ENCODE measurements at places on chromosomes 4 and X.

GRCh38 chr4:108559911-108560310, 60.5 kb upstream of the RPL34 start:
- DNase-seq = no peak

GRCh38 chr4:146975036-146975435, 29.4 kb upstream of the TTC29 start:
- DNase-seq = no peak

GRCh38 chr4:5037553-5038551, 13.4 kb upstream of the STK32B start:
- DNase-seq = no peak

DNA sequence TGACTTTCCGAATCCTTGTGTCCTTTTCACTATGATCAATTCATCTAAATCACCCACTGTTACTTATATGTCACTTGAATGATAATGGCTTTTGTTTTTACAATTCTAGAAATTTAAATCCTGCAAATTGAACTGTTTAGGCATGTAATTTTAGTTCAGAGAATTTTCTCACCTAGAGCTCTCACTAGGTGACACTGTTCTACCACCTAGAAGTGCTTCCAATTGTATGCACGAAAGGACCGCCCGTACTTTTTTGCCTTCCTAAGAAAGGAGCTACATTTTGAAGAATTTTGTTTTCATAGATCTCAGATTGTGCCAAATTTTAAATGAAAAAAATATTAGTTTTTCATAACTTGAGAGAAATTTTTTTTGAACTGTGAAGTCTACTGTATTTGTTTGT, 481.6 kb upstream of the FSTL5 start:
- DNase-seq = no peak

DNA sequence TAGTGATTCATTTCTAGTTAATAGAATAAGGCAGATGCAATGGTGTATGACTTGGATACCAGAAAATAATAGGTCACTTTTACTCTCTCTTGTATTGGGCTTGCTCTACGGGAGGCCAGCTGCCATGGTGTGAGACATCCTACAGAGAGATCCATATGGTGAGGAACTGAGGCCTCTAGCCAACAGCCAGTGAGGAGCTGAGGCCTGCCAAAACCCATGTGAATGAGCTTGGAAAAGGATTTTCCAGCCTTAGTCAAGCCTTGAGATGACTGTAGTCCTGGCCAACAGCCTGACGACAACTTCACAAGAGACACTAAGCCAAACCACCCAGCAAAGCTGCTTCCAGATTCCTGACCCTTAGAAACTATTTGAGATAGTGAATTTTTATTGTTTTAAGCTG, 1300.2 kb downstream of the RAPGEF2 start:
- DNase-seq = no peak

DNA sequence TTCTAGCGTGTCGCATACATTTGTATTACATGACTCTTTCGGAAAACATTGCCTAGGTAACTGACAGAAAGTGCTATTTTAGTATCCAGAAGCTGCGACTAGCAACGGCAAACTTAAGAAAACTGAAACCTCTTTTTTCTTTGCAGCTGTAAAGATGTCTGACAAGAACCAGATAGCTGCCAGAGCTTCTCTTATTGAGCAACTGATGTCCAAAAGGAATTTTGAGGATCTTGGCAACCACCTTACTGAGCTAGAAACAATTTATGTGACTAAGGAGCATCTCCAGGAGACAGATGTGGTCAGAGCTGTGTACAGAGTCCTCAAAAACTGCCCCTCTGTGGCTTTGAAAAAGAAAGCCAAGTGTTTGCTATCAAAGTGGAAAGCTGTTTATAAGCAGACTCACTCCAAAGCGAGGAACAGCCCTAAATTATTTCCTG, 9.4 kb downstream of the TCEANC start:
- DNase-seq = no peak

DNA sequence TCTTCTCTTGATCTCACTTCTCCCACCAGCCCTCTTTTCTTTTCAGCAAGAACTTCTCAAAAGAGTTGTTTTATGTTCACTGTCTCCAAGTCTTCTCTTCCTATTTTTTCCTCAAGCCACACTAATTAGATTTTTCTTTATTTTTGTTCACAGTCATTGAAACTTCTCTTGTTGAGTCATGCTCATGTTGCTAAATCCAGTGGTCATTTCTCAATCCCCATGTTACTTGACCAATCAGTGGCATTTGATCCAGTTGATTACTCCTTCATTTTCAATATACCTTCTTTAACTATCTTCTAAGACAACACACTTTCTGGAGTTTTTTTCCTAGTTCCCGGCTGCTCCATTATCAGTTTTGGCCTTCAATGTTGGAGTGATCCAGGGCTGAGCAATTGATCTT, 103.1 kb upstream of the LSM6 start:
- DNase-seq = no peak

GRCh38 chr4:92600638-92601037, 296.9 kb downstream of the GRID2 start:
- DNase-seq = peak; percentile 44

DNA sequence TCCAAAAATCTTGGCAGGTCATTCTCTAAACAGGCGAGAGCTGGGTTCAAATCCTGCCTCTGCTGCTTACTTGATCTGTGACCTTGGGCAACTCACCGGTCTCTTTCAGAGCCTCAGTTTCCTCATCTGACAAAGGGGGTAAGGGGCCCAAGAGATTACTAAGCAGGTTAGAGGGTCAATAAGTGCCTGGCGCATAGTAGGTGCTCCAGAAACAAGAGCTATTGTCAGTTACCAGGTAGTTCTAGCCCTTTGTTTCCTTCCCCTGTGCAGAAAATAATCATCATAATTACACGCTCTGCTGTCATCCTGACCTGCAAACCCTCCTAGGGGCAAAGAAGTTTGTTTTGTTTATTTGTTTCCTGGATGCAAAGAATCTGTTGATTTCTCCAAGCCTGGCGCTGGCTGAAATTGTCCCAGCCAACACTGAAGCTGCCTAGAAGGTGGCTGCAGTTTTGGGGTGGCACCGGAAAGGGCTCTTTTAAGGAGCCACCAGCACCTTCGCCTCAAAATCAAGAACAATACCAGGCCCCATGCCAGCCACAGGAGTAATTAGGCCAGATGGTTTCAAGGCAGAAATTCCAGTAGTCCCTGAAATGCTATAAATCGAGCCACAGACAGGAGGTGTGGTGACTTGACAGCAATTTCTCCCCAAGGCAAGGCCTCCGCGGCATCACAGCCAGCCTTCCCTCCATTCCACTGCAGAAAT, 10.2 kb upstream of the KIAA0232 start:
- DNase-seq = peak; percentile 71

DNA sequence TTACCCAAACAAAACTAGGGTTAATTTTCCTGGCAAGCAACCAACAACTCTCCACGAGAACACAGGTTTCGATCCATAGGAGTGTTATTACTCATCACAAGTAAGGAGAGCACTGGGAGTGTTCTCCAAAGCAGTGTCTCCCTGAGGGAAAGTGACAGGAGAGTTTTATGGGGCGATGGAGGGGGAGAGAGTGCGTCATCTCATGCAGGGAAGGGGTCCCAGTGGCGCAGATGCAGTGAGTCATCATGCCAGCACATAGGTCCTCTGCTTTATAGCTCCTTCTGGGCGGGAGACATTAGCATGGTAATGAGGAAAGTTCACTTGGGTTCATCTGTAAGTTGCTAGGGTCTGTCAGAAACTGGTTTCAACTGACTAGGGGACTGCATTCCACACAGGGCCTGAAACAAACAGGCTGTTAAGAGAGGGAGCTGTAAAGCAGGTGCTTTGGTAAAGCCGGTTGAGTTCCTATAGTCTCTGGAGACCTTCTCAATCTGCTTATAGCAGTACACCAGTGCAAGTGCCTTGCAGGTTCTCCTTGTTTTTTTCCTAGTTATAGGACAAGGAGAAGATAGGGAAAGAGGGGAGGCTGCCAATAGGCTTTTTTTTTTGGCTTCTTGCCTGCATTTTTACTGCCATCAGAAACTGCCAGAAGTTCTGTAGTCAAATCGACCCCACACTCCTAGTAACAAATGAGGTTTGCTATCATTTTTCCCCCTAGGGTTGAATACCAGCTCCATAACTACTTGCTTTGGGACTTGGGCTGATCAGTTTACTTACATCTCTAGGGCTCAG, 12.8 kb upstream of the BOD1L1 start:
- DNase-seq = peak; percentile 89

DNA sequence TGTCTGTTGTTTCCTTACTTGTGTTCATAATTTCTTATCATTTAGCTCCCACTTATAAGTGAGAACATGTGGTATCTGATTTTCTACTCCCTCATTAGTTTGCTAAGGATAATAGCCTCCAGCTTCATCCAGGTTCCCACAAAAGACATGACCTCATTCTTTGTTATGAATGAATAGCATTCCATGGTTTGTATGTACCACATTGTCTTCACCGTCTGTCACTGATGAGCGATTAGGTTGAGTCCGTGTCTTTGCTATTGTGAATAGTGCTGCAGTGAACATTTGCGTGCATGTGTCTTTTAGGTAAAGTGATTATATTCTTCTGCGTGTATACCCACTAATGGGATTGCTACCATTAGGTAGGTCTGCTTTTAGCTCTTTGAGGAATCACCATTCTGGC, 624.3 kb upstream of the EPHA5 start:
- DNase-seq = no peak

GRCh38 chrX:15298201-15298600, 17.2 kb downstream of the ASB11 start:
- DNase-seq = no peak

DNA sequence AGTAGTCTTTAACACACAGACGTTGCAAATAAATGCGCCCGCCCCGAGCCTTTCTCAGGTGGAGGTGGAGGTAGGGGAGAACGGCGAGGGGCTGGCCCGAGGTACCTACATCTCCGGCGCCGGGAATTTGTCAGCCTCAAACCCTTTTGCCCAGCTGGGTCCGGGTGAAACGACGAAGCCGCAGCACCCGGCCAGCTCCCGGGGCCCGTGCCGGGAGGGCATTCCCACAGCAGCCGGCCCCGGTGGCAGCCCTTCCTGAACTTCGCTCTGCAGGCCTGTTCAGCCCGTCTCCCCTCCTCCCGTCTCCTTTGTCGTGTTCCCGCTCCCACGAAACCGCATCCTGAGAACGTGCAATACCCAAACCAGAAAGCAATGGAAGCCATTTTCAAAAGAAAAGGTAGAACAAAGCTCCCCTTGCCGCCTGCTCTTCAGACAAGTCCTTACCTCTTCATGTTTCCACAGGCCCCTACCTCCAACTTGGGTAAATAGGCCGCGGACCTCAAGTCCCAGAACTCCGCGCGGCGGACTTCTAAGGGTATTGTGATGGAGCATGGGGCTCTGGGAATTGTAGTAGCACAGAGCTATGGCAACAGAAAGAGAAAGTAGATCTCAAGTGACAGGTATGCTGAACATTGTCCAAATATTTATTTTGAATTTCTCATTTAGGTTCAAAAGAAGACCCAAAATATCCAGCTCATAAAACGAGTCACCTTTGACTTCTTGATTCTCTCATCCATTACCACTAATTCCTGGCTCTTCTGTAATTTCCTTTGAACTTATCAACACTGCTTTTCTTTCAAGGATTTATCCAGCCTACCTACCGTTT, at the start of gene RBM41:
TSS of gene RBM41 (minus strand) at position 501 of the 826 bp plus-strand sequence. CDS start at position 452, 49 bp downstream.
- peak; percentile 88 for DNase-seq

DNA sequence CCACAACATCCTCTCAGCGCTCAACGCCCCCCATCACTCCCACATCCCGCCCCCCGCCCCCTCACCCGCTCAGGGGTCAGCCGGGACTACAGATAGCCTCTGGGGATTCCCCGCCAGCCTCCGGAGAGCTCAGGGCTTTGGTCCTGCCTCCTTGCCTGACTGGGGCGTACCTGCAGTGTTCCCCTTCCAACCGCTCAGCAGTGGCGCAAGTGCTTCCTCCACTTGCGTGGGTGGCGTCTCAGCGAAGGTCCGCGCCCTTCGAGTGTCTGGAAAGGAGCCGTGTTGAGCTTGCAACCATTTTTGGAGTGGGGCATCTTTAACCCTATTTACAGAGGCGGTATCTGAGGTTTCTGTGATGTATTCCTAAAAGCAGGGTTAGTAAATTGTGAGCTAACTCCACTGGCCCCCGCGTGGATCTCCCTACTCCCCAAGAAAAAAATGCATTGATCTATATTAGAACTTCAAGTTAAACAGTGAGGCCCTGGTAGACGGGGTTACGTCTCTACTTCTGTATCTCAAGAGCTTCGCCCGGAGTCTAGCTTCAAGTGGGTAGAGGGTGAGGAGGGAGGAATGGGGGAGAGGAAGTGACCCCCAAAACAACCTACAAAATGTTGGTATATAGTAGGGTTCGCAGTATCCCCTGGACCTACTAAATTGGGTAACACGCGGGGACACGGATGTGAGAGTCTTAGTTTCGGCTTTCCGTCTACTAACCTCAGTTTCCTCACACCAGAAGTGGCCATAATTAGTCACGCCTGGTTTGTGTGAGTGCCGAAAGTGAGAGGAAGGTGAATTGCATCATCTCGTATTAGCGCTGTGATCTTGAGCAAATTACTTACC, 16.1 kb downstream of the NKX3-2 start:
- no peak for DNase-seq

DNA sequence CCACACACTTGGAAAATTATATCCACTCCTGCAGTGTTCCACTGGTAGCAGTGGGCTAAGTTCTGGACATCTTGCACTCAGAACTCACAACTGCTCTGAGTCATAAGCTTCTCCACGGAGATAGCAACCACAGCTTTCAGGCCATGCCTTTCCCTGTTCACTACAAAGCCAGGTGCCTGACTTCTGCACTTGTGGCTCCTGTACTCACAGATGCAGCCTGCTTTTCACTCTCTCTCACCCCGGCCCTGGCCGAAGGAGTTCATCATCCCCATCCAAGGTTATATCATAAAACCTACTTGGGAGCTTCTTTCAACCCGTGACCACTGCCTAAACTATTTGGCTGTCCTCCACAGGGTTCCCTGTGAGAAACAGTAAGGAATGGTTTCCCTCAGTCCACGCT, 999.4 kb downstream of the GLUD2 start:
- DNase-seq = no peak

- no peak for DNase-seq
Measured at GRCh38 chr4:130028552-130028951, 932.6 kb downstream of the C4orf33 start.

DNA sequence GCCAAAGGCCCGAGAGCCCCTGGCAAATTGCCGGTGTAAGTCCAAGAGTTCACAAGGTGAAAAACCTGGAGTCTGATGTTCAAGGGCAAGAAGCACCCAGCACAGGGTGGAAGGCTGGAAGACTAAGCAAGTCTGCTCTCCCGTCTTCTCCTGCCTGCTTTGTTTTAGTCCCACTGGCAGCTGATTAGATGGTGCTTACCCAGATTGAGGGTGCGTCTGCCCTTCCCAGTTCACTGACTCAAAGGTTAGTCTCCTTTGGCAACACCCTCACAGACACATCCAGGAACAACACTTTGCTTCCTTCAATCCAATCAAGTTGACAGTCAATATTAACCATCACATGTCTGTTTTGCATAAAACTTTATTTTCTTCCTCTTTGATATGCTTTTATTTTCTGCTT, 157.4 kb downstream of the HS3ST1 start:
- no peak for DNase-seq

- DNase-seq = no peak
Measured at GRCh38 chrX:1027680-1028079, 184.8 kb downstream of the CRLF2 start.

DNA sequence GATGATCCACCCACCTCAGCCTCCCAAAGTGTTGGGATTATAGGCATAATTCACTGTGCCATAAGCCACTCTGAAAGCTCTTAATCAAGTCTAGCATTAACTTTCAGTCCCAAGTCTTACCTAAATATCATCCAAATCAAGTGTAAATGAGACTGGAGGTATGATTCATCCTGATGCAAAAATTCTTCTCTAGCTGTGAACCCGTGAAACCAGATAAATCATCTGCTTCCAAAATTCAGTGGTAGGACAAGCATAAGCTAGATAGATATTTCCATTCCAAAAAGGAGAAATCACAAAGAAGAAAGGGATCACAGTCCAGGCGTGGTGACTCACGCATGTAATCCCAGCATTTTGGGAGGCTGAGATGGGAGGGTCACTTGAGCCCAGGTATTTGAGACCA, 8.8 kb upstream of the TBC1D25 start:
- no peak for DNase-seq
